Activated CD8-positive, alpha-beta T cell treated with anti-CD3 and anti-CD28 coated beads, Interleukin-2, amount 10 ng/mL, durations not matched to agents 7 days and 5 days (primary cell): ENCODE measurements at places on chromosomes 5 and 9. TPM values are rescaled to one million over a fixed set of nuclear protein-coding genes. Genes with fewer than 3 reads are reported as not detected.

Gene FOXI1
- not detected for total RNA-seq

Gene MEIKIN
- not detected for total RNA-seq

Gene HRH2
- total RNA-seq, result 27.5 TPM

Gene IL33
- total RNA-seq, result not detected

Gene ACTBL2
- not detected for total RNA-seq

Gene NTNG2
- 4.8 TPM for total RNA-seq

GRCh38 chr9:81772144-81772543 is 82.8 kb upstream of the TLE1 start:
- no peak for DNase-seq

- no peak for DNase-seq
Observed at GRCh38 chr5:54551926-54552325, 34.4 kb downstream of the SNX18 start.

GRCh38 chr9:101274971-101275768 is 109.6 kb downstream of the BAAT start:
- DNase-seq, result no peak

DNA sequence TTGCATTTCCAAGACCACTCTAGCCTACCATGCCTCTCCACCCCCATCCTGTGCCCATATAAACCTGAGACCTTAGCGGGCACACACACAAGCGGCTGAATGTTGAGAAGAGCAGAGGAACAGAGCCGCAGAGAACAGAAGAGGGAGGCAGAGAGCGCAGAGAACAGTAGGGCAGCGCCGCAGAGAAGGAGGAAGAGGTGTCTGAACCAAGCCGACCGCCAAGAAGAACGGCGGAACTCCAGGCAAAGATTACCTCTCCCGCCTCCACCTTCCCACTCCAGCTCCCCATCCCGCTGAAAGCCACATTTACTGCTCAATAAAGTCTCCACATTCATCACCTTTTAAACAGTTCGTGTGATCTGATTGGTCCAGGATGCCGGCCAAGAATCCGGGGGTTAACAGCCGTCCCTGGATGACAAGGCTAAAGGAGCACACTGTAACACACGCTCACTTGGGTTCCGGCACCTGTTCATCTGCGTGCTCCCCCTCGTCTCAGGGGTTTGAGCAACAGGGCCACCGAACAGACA is 33.2 kb downstream of the GRIN3A start:
- peak; percentile 42 for DNase-seq

DNA sequence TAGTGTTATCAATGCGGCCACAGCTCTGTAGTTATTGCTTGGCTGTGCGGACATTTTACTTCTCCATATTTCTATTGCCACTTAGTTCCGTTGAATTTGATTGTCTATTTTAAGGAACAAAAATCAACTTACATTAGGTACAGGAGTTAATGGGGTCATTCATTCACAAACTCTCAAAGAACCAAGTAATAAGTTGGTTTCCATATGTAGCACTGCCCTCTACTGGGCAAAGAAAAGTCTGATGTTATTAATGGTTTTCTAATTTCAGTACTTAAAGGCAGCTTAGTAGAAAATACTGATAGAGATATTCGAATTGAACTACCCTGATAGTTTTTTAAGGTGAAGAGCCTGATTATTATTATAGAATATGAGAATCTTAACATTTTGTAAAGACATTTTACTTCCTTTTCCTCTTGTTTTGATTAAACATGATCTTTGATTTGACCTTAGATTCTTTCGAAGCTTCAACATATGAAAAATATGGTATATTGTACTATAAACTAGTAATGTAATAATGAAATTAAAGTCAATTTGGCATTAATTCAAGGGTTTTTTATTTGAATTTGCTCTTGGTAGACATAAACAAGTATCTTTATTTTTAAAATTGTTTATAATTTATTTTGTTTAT is 119.5 kb upstream of the CTNND2 start:
- DNase-seq, result no peak

DNA sequence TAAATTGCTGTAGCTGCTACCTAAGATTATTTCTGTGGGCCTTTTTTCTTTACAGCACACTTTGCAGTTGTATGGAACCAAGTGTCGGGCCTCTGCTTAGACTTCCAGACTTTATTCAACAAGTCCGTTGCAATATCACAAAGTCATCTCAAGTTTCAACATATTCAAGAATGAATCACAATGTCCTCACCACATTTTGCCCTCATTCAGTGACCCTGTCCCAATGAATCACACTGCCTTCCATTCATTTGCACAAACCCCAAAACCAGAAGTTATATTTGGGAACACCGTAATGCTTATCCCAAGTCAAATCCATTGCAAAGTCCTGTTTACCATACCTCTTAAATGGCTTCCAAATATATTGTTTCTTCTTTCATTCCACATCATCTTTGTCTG is 439.6 kb downstream of the CSNK1G3 start:
- DNase-seq, result no peak

GRCh38 chr5:154714266-154714986 is 40.8 kb upstream of the LARP1 start:
- peak; percentile 27 for DNase-seq

DNA sequence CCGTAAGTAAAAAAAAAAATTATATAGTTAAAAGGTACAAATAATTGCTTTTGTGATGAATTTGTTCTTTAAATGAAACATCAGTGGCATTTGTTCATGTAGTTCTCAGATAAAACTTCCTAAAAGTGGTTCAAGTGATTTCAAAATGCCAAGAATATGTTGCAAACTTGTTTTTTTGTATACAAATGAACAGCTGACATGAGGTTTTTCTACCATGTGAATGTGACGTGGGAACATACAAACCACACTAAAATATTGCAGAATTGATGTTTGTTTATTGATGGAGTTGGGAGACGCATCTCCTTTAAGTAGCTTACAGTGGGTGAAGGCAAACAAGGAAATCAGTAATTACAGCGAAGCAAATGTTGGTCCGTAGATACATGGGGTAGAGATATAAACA is 16.9 kb downstream of the BASP1 start:
- no peak for DNase-seq

- no peak for DNase-seq
Observed at GRCh38 chr5:53590759-53591158, 30.3 kb downstream of the NDUFS4 start.

GRCh38 chr5:178214160-178214803 is 9.9 kb downstream of the HNRNPAB start:
- peak; percentile 21 for DNase-seq

GRCh38 chr9:122128969-122129343 is 30.6 kb downstream of the NDUFA8 start:
- no peak for DNase-seq

- no peak for DNase-seq
Observed at GRCh38 chr9:33164138-33164809, 2.9 kb downstream of the B4GALT1 start.

DNA sequence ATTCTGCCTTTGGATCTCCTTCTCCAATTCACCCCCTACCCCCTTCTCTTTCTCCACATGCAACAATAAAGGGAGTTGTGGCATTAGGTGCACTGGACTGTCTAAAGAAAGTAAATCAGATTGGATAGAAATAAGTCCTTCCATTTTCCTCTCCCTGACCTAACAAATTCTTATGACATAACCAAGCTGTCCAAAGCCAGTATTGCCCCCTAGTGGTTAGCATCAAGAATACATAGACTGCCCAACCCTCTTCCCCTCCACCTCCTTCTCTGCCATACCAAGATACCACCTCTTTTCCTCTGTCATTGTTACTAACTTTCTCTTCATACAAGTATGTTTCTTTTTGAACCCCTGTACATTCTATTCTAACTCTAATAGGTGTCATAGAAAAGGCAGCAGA is 45.7 kb downstream of the PPARGC1B start:
- DNase-seq, result peak; percentile 32

DNA sequence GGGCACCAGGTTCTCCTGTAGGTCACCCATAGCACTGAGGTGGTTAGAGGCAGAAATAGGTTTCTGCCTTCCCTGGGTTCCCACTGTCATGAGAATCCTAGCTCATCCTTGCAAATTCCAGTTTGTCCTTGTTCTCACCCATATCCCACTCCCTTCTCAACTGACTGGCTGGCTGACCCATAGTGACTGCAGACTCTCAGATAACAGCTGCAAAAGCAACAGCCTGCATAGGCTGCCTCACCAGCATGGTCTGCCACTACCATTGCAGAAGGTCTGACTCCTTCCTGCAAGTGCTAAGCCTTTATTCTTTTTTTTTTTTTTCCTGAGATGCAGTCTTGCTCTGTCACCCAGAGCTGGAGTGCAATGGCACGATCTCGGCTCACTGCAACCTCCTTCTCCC is 194.0 kb downstream of the SEMA6A start:
- DNase-seq, result no peak
